GM04504 (cell line): ENCODE measurements at places on chromosomes 6 and 20.

- DNase-seq: no peak
Measured at GRCh38 chr6:69138893-69139494, 503.9 kb downstream of the ADGRB3 start.

DNA sequence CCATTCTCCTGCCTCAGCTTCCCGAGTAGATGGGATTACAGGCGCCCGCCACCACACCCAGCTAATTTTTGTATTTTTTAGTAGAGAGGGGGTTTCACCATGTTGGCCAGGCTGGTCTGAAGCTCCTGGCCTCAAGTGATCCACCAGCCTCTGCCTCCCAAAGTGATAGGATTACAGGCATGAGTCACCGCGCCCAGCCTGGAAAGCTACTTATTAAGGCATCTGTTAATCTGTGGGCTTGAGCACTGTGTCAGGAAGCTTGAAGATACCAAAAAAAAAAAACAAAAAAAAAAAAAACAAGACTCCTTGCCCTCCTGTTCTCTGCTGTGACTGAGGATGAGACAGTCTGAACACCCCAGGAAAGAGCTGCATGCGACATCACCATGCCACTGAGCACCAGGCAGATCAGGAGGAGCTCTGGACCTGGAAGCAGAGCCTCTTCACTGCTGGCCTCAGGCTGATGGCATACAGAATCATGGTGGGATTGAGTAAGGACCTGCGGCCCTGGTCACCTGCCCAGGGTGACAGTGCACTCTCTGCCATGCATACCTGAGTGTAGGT lies 166.5 kb upstream of the SNX9 start:
- no peak for DNase-seq

DNA sequence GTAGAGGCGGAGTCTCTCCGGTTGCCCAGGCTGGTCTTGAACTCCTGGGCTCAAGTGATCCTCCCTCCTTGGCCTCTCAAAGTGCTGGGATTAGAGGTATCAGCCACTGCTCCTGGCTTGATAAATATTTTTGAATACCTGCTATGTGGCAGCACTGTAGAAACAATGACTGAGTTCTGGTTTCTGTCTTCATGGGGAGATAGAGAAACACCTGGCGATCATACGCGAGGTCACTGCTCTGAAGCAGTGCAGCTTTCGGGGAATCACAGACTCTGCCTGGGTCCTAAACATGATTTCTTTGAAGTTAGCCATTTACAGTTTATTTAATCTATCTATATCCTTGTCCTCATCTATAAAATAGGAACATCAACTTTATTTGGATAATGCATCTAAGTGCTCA lies 31.2 kb downstream of the DOK5 start:
- DNase-seq: no peak

- no peak for DNase-seq
Measured at GRCh38 chr20:10192171-10192570, 26.5 kb upstream of the SNAP25 start.

- DNase-seq: no peak
Measured at GRCh38 chr6:26555505-26556262, 17.5 kb downstream of the HMGN4 start.

DNA sequence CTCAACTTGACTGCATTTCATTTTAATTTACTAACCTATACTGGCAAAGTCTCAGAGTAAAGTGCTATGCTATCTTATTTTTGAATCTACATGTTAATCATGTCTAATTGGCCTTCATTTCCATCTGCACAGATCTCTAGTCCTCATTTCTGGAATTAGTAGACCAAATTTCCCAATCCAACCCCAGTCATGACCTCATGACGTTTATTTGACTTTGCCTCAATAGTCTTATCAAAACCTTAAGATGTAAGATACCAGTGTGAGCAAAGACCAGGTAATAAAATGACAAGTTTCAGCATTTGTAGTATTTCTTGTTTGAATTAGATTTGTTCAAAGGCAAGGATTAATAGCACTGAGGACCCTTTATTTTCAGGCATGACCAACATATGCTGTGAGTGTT lies 43.3 kb upstream of the MYB start:
- no peak for DNase-seq

GRCh38 chr6:31888276-31889258 lies 8.9 kb downstream of the EHMT2 start:
- DNase-seq: no peak

DNA sequence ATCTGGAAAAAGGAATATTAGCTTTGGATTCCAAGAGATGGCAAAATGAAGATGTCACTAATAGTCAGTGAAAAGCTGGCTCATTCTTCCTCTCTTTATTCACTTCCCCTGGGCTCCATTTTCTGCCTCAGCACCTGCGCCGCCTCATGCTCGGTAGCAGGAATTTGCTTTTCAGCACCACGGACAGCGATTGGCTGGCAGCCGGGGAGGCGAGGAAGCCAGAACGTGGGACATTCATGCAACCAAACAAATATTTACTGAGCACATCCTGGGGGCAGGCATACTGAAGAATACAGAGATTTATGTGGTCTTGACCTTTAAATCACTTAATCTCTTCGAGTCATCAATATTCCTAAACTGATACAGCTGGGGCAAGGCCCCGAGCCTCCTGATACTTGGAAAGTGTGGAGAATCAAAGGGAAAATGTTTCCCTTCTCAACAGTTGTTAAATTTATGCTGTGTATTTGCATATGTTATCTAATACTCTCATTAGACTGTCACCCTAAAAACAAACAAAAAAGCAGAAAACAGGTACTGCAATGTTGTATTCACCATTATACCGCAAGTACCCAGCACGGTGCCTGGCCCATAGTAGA lies 12.1 kb upstream of the PDYN start:
- DNase-seq: no peak

DNA sequence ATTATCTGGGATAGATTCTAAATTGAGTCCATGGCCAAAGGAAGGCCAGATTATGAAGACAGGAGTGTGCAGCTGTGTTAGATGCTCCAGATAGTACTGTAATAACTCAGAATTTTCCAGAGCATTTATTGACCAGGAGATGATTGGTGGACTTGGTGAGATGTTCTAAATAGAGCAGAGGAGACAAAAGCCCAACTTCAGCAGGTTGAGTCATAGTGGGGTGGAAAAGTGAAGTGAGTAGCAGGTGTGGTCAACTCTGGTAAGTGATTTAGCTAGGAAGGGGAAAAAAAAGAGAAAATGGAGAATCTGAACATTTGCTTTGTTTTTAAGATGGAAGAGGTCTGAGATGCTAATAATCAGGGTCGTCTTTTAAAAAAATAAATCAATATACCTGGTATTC lies 227.4 kb downstream of the TMEM200A start:
- DNase-seq: no peak

DNA sequence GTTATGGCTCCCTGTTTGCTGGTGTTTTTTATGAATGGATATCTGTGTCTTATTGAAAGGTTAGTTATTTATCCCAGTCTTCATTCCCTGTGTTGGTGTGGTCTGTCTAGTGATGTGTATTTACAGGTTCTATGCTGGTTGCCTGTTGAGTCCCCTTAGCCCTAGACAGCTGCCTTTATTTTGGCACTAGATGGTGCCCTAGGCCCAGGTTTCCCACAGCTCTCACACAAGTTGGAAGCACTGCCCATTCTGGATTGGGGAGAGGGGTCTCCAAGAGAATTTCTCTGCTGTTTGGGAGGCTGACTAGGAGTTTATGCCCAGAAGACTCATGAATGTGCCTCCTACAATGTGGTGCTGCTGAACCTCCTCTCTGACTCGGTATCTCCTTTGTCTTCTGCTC lies 12.4 kb downstream of the GRM1 start:
- peak; percentile 7 for DNase-seq

DNA sequence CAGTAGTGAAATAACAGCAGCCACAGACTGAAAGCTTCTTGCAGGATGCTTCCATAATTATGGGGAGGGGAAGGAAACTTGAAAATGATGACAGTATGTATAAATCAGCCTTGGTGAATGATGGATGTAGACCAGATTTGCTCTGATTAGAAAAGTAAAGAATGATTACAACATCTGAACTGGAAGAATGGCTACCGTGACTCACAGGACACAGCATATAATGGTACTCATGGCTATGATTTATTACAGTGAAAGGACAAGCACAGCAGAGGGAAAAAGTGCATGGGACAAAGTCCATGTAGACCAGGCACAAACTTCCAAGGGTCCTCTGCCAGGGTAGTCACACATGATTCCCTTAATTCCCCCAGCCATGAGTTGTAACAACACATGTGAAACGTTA lies 70.7 kb upstream of the POPDC3 start:
- DNase-seq: peak; percentile 27

DNA sequence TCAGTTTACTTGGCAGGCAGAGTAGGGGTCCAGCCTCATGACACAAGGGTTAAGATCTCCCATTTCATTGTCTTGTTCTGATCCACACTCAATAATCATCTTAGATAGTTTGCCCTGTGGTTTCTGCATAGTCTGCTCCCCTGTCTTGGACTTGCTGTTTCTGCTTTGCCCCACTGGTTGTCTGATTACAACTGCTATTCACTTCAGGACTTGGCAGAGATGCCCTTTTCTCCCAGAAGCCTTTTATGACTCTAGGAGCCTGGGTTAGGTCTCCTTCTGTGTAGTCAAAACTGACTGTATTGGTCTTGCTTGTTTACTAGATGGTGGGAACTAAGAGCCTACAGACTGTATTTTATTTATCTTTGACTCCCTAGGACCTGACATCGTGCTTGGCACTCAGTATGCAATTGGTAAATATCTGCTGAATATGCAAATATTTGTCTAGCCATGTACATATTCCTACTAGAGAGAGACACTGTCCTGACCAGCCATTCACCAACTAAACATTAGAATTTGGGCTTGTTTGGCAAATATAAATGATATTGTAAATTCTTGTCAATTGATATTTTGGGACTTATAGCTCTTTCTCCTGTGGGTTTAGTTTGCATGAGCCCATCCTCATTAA lies 165.9 kb upstream of the KCNK16 start:
- no peak for DNase-seq

DNA sequence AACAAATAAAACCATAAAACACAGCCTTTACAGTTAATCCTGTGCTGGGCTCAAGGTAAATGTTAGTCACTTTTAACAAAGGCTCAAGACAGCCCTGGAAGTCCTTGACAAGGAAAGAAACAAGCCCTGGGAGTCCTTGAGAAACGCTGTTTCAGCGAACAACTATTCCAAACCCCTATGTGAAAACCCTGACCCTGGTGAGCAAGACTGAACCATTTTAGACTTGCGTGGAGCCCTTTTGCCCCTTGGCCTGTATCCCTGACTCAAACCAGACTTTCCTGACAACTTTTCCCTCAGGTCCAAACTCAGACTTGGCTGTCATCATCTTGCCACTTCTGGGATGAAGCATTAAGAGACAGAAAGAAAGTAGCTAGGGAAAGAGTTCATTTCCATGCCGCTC lies 180.4 kb downstream of the AIG1 start:
- DNase-seq: no peak

- no peak for DNase-seq
Measured at GRCh38 chr6:119078376-119079282, at the start of gene FAM184A. Gene FAM184A, minus strand, starts transcription at chr6:119078664. Its CDS starts 365 bp downstream, at chr6:119078299.

- peak; percentile 23 for DNase-seq
Measured at GRCh38 chr6:39568896-39569295, 156.3 kb downstream of the KIF6 start.

- DNase-seq: no peak
Measured at GRCh38 chr6:122472022-122472340, 374 bp upstream of the SERINC1 start.

GRCh38 chr20:61940491-61940890 lies 125.2 kb downstream of the TAF4 start:
- DNase-seq: no peak

- no peak for DNase-seq
Measured at GRCh38 chr20:53657279-53657678, 63.6 kb upstream of the ZNF217 start.

- DNase-seq: peak; percentile 10
Measured at GRCh38 chr20:14838663-14839628, 501.5 kb upstream of the FLRT3 start.

DNA sequence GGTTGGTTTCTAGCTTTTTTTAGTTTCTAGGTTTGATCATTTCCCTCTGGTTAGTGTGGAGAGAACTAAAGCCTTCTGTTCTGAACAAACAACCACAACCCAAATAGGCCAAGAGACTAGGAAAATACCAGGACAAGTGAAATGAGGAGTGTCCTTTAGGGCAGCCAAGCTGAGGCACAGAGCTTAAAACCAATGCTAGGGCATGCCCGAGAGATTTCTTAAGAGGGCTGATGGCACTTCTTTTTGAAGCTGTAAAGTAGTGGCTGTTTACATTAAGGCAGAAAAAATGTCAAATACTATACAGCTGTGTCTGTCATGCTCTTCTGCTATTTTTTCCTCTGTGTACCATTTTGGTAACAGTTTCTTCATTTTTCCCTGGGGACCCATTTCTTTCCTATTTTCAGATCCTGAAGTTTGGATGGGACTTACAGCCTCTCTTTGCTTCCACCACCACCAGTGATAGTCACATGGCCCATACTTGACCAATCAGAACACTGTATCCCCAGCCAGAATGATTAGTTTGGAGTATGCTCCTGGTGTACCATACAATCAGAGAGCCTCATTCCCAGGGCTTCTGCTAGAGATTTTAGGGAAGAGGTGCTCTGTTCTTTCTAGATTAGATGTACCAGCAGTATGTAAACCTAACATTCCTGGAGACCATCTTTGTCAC lies 154.4 kb downstream of the BMP2 start:
- no peak for DNase-seq

DNA sequence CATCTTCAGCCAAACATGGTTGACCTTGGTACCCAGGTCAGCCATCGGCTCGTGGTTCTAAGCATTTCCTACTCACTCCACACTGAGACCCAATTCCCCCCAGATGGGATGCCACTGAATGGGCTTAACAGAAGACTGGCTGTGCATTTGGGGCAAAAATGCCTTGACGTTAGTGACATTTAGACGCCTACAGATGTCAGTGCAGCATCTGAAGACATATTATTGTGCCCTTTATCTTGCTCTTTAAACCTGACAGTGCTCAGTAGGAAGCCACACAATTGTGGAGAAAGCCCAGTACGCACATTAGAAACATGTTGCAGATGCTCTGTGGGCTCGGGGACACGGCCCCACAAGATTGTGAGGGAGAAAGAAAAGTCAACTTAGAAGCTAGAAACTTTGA lies 414.7 kb downstream of the PTPRT start:
- no peak for DNase-seq

DNA sequence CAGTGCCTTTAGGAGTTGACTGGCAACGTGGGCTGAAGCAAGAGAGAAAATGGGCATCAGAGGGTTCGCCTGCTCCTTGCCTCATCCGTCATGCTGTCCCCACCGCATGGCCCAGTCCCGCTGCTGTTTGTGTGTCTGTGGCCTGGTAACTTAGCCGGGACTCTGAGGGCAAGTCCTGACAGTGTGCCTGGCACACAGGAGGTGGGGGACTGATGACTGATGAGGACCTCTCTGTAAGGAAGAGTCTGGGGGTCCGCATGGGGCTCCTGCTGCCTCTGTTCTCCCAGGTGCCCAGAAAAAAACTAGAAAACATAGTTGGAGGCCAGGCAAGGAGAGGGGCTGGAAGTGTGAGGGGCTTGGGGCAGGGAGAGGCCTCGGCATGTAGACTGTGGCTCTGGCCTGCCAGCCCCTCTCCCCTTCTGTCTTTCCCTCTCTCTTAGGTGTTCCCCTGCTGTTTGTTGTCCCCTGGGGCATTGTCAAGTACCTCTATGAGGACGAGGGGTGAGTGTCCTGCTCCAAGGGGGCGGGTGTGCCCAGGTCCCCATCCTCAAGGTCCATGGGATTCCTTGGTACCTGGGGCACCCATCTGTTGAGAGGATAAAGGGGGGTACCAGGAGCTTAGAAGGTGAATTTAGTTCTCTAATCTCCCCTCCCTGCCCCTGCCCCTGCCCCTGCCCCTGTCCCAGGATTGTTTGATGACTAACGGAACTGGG lies 29.5 kb downstream of the GLP1R start:
- DNase-seq: no peak

GRCh38 chr6:51608932-51609331 lies 478.5 kb downstream of the PKHD1 start:
- DNase-seq: no peak
